CD4-positive, alpha-beta memory T cell (primary cell): ENCODE measurements at places on chromosomes 4 and X.

DNA sequence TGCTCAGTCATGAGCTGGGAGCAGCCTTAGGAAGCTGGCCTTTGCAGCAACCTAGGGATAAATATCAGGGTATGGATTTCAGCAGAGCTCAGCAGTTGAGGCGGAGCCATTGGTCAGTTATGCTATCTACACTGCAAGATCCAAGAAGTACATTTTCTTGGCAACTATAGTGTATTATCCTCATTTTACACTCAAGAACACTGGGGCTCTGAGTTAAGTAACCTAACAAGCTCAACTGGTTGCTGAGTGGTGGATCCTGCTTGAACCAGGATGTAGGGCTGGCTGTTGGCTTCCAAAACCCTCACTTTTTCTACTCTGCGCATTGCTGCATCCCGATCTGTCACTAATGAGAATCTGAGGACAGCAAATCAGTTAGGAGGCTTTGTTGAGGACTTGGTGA, 1.5 kb upstream of the SCARB2 start:
- no peak for DNase-seq

DNA sequence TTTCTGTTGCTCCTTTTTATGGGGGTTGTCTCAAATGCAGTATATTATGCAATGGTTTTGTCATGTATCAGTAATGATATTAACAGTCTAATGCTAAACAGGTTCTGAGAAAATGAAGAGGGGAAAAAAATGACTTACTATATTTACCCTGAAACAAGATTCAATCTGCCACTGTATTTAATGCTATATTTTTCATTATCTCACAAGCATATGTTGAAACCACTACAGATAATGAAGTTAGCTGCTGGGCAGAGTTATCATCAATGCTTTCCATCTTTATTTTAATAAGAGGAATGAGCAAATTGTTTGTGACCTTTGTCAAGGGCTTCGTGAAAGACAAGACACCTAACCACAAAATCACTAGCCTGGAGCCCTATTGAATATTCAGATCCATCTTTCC, 32.6 kb upstream of the NAA11 start:
- DNase-seq: no peak

DNA sequence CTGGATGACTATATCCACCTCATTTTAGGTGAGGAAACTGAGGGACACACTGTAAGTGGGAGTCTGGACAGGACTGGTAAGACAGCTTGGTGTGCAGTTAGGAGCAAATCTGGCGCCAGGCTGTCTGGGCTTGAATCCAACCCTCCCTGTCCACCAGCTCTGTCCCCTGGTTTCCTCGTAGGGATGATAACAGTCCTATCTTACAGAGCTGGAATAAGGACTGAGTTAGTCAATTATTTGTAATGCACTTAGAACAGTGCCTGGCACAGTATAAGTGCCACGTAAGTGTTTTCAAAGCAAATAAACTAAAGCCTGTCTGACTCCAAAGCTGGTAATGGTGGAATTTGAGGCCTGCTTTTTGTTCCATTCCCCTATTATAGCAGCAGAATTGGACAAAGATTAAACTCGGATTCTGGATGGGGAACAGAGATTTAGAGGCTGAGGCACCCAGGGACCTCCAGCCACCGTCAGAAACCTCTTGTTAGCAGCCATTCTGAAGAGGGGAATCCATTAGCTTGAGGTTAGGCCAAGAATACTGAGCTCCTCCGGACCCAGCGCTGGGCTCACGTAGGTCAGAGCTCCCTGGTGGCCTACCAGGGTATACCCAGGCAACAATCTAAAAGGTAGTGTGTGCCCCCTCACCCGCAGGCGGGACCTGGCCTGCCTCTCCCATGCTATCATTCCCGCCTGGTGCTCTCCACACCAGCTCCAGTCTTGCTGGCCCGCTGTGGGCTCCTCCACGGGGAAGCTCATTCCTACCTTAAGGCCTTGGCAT, 102.1 kb downstream of the UCHL1 start:
- no peak for DNase-seq

- DNase-seq: no peak
These were observed 24.7 kb upstream of the CT47A1 start for GRCh38 chrX:121010218-121010617.

DNA sequence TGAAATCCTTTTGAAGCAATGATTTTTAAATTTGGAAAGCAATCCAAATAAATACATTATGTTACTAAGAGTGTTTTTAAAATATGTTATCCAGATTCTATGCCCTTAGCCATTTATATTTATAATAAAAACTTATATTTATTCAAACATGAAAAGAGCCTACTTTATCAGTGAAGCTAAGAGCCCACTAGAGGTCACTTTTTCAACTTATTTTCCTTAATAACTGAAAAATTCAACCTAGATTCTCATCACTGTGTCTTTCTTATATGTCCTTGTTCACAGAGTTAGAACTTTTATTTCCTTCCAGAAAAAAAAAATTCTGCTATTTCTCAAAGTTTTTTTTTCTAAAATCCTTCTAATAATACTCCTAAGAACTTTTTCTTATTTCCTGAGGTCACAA, 23.9 kb downstream of the PRDM8 start:
- DNase-seq: no peak
